ENCODE measurements at places on chromosomes 6 and 20. TPM values are rescaled to one million over a fixed set of nuclear protein-coding genes. Genes with fewer than 3 reads are reported as not detected.

The TEAD3 gene
- 0.24 TPM for polyA plus RNA-seq

GRCh38 chr6:5623769-5624168 lies 362.5 kb downstream of the FARS2 start:
- H3K27me3 ChIP-seq = no peaks in the 10 kb centered on the region
- no peak for DNase-seq
- H3K36me3 ChIP-seq = peaks cover 3% of the 10 kb centered on the region
- H3K4me3 ChIP-seq = no peak overlapping the region
- no peak overlapping the region for H3K27ac ChIP-seq

- no peaks in the 10 kb centered on the region for H3K4me1 ChIP-seq
- no peak overlapping the region for H3K27ac ChIP-seq
- DNase-seq = no peak
- no peaks in the 10 kb centered on the region for H3K27me3 ChIP-seq
Measured at GRCh38 chr6:39840781-39841180, 48.6 kb downstream of the DAAM2 start.

DNA sequence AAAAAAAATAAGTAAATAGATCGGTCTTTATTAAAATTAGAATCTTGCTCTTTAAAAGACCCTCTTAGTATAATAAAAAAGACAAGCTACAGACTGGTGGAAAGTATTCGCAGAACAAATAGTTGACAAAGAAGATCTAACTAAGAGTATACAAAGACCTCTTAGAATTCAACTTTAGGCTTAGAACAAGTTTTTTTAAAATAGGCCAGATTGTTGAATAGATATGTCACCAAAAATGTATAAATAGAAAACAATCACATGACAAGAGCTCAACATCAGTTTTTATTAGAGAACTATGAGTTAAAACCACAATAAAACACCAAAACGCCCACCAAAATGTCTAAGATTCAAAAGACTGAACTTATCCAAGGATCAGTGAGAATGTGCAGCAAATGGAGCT lies 632.7 kb upstream of the PTCHD4 start:
- DNase-seq = no peak
- no peaks in the 10 kb centered on the region for H3K36me3 ChIP-seq
- H3K27ac ChIP-seq = no peak overlapping the region
- H3K27me3 ChIP-seq = no peaks in the 10 kb centered on the region

DNA sequence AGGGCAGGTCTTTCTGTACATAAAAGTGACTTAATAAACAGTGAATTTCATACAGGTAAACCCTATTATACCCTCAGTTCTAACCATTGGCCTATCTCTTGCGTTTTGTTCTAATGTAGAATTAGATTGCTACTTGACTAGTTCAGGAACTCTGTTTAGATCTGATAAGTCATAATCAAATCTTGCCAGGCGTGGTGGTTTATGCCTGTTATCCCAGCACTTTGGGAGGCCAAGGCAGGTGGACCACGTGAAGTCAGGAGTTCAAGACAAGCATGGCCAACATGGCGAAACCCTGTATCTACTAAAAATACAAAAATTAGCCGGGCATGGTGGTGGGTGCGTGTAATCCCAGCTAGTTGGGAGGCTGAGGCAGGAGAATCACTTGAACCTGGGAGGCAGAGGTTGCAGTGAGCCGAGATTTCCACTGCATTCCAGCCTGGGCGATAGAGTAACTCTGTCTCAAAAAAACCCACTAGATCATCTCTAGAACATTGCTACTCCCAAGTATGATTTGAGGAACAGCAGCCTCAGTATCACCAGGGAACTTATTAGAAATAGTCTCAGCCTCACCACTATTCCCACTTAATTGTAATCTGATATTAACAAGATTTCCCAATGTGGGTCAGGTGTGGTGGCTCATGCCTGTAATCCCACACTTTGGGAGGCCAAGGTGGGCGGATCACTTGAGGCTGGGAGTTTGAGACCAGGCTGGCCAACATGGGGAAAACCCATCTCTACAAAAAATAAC lies 12.2 kb downstream of the GTPBP2 start:
- no peaks in the 10 kb centered on the region for H3K4me1 ChIP-seq
- H3K36me3 ChIP-seq = peaks cover 39% of the 10 kb centered on the region
- H3K4me3 ChIP-seq = no peak overlapping the region
- no peak overlapping the region for H3K27ac ChIP-seq
- no peak for DNase-seq

DNA sequence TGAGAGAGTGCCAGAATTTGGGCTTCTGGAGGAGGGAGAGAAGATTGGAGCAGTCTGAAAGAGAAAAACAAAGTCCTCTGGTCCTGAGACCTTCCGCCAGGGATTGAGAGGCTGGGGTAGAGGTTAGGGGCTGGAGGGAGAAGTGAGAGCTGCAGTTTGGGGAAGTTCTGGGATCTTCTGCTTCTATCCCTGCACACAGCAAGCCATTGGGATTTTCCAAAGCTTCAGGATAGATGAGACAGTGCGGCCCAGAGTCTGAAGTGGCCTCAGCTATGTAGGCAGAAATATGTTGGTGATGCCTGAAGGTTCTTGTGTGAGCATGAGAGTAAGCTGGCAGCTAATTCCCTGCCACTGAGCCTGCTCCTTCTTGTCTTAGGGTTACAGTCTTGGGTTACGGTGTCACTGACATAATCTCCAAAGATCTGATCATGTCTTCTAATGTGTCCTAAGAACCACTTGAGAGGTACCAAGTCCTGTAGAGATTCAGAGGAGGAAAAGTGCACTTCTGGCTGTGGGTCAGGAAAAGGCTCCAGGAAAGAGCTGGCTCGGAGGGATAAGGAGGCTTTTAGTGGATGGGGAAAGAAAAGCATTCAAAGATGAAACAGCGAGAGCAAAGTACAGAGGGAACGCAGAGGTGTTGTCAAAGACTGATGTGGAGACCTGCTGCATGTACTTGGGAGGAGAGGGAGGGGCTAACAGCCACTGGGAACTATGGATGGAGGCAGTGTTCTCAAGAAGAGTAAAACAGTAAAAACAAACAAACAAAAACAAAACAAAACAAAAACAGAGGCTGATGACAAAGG lies 131.1 kb upstream of the MYLIP start:
- peaks cover 5% of the 10 kb centered on the region for H3K27me3 ChIP-seq
- no peaks in the 10 kb centered on the region for H3K4me1 ChIP-seq
- no peak overlapping the region for H3K4me3 ChIP-seq
- no peak overlapping the region for H3K27ac ChIP-seq
